ENCODE measurements at places on chromosomes 1 and 21.

DNA sequence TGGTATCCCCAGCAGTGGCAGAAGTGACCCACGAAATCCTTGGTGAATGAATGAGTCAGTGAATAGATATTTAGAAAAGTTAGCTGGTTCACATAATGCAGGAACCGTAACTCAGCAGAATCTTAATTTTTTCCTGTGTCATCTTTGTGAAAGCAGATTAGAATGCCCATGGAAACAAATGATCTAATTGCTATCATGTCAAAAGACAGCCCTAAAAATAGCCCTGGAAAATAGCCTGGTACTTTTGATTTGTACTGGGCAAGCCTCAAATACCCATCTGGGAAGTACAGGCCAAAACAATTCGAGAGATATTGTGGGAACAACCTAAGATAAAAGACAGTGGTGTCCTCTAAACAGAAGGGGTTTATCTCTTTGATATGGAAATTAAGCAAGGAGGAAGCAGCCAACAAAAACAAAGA lies 21.1 kb downstream of the FYB2 start:
- DNase-seq: peak; percentile 61

DNA sequence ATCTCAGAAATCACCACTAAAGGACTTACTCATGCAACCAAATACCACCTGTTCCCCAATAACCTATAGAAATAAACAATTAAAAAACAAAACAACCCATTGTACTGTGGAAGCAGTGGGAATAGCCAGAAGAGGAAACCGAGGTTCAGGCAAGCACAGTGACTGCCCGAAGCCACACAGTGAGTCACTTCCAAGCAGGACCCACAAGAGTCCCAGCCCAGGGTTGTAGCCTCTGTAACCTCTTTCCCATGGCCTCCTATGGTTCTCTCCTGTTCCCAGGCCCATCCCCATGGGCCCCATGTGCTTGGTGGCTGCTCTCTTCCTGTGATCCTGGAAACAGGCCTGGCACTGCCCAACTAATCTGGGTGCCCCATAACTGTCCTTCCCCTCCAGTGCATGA lies 29.0 kb upstream of the HTR1D start:
- DNase-seq: no peak

DNA sequence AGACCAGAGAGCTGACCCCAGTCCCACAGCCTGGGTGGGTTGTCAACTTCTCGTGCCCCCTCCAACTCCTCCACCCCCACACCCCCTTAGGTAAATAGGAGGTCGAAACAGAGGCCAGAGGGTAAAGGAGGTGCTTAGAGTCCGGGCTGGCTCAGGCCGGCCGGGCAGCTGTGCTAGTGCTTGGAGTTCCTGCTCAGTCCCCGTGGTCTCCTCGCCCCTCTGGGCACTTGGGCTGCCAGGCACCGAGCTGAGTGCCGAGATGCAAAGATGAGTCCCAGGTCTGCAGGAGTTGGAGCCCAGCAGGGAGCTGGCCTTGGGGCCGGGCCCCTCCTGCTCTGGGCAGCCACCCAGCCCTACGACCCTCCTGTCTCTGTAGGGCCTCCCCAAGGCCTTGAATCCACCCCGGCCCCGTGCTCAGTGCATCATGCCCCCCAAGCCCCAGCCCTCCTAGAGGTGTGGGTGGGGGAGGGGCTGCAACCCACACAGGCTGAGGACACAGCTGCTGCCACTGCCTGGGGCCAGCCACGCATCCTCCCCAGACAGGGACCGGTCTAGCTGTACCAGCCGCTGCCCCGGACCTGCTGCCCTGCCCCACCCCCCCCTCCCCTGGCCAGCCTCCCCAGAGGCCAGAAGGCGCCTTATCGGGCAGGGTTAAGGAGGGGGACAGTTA lies 1.9 kb downstream of the SMIM1 start:
- DNase-seq: no peak

DNA sequence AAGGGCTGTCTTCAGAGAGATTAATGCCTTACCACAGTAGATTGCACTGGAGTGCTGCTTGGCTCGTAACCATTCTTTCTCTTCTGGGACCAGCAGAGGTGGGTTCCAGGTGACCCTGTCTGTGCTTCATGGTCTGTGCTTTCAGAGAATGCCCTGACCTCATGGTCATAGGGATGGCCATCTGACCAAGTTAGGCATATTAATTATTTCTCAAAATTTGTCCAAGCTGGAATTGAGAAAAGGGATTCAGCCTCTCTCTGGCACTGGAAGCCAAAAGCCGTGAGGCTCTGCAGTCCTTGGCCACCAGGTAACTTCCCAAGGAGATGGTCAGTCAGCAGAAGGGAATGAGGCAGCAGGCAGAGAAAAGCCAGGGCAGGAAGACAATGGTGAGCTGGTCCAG lies 37.2 kb upstream of the TSPAN2 start:
- DNase-seq: no peak
